SK-MEL-5 (cell line): ENCODE measurements at places on chromosomes 6 and 20. TPM values are rescaled to one million over a fixed set of nuclear protein-coding genes. Genes with fewer than 3 reads are reported as not detected.
A peak's percentile ranks its signal among the peaks of the same experiment; 100 is the strongest.

Gene DUSP22
- 31.1 and 32.4 TPM in 2 replicates for total RNA-seq

Gene USP49
- total RNA-seq: 0.85 and 1.8 TPM in 2 replicates

Gene NRN1
- total RNA-seq: 57.4 and 64.2 TPM in 2 replicates

DNA sequence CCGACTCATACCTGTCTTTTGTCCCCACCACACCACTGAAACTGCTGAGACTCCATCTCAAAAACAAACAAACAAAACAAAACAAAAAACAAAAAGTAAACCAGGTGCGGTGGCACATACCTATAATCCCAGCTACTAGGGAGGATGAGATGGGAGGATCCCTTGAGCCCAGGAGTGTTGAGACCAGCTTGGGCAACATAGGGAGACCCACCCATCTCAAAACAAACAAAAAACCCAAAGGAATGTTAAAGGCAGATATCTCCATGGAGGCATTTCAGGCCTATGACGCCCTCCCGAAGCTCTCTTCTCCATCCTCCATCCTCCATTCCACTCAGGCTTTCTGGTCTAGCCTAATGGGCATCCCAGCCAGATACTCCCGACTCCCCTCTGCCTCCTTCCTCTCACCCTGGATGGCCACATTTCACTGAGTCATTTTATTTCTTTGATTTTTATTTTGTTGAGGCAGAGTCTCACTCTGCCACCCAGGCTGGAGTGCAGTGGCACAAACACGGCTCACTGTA lies 3.2 kb upstream of the SLC4A11 start:
- no peak for DNase-seq

- no peak for DNase-seq
These were observed 6.0 kb downstream of the SCRT2 start for GRCh38 chr20:669573-669972.

GRCh38 chr6:75438013-75438431 lies 55.6 kb downstream of the FILIP1 start:
- no peak for DNase-seq

- peak; percentile 75 for DNase-seq
These were observed 70.2 kb downstream of the LYRM4 start for GRCh38 chr6:5190507-5190906.

GRCh38 chr20:55099251-55099650 lies 623.9 kb downstream of the DOK5 start:
- DNase-seq: no peak
